CD8-positive, alpha-beta T cell (primary cell): ENCODE measurements at places on chromosomes 2 and 18.

DNA sequence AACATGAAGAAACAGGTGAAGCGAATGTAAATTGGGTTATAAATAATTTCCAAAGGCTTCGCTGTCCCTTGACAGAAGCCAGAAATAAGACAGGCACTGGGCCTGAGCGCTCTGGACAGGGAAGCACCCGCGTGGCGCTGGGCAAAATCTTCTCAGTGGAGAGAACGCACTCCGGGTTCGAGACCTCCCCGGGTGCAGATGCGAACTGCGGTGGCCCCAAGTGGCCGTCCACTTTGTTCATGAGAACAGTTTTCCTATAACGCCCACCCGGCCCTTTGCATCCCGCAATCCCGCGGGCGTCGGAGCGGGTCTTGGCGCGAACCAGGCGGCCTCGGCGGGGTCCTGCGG, 651 bp upstream of the DPYSL5 start:
- DNase-seq = no peak

DNA sequence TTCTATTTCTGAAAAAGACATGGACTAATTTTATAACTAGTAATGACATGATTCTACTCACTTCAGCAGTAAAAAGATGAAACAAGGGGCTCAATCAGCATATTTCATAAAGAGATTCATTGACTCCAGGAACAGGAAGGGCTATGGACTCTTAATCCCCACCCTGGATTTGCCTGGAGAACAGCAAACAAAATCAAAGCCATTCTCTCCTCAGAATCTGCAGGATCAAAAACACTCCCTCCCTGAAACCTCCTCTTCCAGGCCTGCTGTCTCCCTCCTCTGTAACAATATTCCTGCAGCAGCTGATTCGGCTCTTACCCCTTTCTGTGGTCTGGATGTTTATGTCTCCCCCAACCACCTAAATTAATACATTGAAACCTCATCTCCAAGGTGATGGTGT, 57.0 kb downstream of the ZC3H8 start:
- no peak for DNase-seq

GRCh38 chr2:164960159-164960558, 4.8 kb upstream of the SLC38A11 start:
- no peak for DNase-seq

DNA sequence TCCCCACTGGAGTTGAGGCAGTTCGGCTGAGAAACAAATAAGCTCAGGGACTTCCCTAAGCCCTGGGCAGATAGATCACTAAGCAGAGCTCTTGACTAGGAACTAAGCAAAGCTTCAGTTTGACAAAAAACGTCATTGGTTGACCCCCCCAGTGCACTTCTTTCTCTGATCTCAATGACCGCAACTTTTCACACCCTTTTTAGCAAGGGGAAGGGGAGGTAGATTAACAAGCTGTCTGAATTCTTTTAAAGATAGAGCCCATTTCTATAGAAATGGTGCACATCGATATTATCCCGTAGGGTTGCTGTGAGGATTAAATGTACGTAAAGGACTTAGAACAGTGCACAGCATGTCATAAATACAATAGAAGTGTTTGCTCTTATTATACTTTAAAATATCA, 42.5 kb downstream of the PIEZO2 start:
- no peak for DNase-seq

DNA sequence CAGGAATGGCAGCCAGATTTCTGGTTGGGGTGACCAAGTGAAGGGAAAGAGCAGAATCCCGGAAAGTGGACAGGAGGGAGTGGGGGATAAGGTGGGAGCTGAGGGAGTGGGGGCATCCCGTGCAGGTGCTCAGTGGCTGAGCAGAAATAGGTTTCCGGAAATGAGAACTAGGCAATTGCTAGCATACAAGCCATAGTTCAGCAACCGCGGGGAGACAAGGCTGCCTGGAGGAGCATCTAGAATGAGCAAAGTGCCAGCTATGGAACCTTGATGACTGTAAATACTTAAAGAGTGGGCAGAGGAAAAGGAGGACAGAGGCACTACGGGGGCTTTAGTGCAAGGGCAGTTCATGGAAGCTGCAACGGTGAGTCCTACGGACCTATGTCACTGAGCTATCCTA, 220.2 kb downstream of the BCL11A start:
- no peak for DNase-seq

GRCh38 chr2:196959734-196960338, 33.3 kb upstream of the PGAP1 start:
- no peak for DNase-seq

- DNase-seq = no peak
Measured at GRCh38 chr2:88613921-88614320, 13.3 kb downstream of the EIF2AK3 start.

- DNase-seq = no peak
Measured at GRCh38 chr2:210435439-210435838, 41.1 kb downstream of the LANCL1 start.

DNA sequence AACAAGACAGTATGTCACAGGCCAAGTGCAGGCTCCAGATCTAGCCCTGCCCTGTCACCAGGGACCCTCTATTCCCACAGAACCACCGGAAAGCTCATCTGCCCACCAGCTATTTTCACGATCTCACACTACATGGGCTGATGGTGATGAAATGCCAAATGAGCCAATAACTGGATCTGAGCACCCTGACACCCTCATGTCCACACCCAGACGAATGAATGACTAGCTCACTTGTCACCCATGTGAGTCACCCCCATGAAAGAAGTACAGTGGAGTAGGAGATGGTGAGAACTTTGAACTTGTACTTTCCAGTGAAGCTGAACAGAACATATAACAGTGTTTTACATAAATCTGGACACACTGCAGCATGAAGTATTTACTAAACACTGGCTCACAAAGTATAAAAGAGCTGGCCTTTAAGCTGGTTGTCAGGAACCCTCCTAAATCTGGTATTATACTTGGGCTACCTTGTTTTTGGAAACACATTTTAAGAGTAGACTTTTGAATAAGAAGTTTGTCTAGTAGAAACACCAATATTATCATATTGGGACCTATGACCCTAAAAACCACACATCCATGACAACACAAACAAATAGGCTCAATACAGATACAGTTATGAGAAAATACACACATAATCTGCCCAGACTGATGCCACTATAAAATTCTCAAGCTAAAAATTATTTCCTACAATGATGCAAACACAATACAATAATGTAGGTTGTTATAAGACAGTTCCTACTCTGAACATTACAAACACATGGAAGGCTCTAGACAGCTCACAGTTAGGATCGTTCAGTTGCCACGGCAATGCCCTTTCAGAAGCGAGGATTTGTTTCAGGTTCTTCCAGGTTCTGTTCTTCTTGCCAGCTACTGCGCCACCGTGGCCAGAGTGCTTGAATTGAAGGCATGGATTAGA, 19.0 kb downstream of the INO80C start:
- no peak for DNase-seq

DNA sequence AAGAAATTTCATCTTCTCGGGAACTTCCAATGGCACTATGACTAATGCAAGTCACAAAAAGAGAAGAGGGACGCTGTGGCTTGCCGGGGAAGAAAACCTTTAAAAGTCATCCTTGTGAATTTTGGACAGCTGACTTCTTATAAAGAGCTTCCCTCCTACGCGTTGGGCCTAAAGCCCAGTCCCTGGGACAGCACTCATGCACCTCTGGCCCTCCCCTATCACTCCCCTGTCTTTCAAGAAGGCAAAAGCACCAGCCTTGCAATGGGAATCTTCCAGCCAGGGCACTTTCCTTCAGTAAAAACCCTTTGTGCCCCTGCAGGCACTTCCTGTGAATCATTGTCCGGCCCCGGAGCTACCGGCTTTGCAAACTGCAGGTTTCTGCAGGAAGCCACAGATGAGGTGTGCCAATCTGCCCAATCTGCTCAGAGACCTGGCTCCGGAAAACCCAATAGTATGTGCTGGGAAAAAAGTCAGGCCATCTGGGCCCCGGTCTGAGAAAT, 7.1 kb downstream of the MREG start:
- no peak for DNase-seq

DNA sequence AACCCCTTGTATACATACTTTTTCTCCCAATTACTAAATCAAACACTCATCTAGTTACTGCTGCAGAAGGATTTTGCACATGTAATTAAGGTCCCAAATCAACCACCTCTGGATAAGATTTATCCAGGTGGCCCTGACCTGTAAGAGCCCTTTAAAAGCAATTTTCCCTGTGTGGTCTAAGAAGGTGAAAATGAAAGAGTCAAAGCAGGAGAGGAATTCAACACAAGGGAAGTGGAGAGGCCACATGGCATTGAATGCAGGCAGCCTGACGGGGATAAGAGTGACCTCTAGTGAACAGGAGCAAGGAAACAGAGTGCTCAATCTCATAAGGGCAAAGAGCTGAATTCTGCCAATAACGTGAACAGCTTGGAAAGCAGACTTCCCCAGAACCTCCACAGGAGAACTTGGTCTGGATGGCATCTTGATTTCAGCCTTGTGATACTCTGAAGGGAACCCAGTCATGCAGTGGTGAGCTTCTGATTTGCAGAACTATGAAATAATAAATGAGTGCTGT, 27.2 kb downstream of the PPP3R1 start:
- DNase-seq = no peak

- DNase-seq = no peak
Measured at GRCh38 chr2:37833423-37833822, 91.7 kb upstream of the RMDN2 start.

GRCh38 chr18:68426731-68427315, 288.1 kb downstream of the TMX3 start:
- no peak for DNase-seq

- no peak for DNase-seq
Measured at GRCh38 chr2:121171625-121172119, 113.3 kb downstream of the TFCP2L1 start.

DNA sequence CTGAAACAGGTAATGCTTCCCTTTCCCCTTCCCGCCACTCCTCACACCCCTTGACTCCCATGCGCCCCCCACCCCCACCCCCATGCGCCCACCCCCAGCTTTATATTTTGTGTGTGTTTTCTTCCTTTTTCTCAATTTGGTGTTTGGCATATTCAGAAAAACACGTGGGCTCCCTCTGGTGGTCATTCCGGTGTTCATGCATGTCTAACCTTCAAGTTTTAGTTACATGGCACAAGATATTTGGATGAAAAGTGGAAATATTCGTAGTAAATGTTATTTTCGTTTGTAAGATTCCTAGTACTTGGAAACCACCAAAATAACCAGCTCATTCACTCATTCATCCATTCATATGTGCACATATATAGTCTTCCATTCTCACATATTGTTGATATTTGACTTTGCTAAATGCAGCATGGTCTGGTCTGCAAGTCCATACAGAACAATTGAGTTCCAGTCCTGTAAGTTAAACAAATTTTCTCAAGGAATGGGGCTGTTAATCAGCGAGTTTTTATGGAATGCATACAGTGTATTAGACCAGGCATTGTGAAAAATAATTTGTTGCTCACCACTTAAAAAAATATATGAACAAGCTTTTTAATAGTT, 143.6 kb upstream of the MAP3K20 start:
- peak; percentile 73 for DNase-seq

GRCh38 chr2:85697096-85697495, 2.9 kb downstream of the GNLY start:
- DNase-seq = no peak

GRCh38 chr2:12605936-12606335, 110.8 kb upstream of the TRIB2 start:
- no peak for DNase-seq

GRCh38 chr2:70084973-70085710, 2.1 kb upstream of the PCBP1 start:
- DNase-seq = peak; percentile 76

DNA sequence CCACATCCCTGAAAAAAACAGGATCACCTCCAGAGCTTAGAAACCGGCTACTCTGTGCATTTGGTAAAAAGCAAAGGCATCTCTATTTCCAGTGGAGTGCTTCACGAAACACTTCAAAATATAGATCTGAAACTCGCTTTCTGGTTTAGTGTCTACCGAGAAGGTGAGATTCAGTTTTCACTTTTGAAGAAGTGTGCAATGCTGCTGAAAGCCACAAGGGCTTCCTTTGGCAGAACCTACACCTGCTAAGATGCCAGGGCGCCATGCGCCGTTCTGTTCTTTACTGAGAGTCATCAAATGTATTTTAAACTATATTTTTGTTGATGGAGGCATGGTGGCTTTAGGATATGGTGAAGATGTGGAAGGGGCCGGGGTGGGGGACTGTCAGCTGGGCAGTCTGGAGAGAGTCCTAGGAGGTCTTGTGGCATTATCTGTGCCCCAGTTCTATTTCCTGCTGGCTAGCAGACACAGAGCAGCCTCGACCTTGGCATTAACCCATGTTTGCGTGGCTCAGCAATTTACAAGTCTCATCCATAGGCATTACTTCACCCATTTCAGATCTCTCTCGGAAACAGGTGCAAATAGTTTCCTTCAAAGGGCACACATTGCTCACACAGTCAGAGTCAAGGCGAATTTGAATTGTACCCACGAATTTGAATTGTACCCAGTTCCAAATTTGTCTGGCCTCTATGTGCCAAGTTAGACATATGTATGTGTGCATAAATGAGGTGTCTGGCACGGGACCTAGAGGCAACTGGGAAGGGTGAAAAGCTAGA, 46.7 kb upstream of the KCNF1 start:
- DNase-seq = peak; percentile 32

DNA sequence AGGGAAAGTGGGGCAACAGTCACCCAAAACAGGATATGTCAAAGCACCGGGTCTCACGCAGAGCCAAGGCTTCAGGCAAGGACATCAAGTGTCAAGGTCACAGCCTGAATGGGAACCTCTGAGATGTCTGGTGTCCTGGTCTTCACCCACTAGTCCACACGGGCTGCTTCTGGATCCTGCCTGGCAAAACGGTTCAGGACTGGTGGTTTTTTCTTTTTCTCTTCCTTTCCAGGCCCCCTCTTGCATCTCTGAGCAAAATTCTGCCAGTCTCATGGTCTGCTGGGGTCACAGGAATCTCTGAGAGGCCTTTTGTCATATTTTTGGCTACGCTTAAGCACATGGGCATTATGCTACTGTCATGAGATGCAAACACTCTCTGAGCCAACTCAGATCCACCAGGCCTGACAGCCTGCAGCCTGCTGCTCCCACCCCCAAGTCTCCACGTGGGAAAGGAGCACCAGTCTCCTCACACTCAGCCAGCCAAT, 518.2 kb upstream of the ZEB2 start:
- no peak for DNase-seq

GRCh38 chr2:128732976-128733431, 414.3 kb upstream of the HS6ST1 start:
- peak; percentile 6 for DNase-seq

DNA sequence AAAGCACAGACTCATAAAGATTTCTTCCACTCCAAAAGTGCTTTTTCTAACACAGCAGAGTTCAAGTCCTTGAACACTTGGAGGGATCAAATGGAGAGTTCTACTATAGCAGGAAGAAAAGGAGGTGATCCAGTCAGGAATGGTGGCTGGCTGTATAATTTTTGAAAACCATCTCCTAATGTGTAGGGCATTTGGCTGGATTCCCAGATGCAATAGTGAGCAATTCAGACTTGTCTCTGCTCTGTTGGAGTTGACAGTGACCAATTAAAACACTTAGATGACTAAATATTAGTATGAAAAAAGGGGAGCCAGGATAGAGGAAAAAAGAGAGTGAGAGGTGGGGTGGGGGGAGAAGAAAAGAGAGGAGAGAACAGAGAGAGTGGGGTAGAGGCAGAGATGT, 5.3 kb upstream of the G6PC2 start:
- DNase-seq = no peak
